ENCODE measurements at places on chromosomes 5 and 9.

- no peak for DNase-seq
These were observed 233.4 kb upstream of the RGMB start for GRCh38 chr5:98540056-98540455.

GRCh38 chr5:54520438-54520846, 2.9 kb downstream of the SNX18 start:
- no peak for DNase-seq

DNA sequence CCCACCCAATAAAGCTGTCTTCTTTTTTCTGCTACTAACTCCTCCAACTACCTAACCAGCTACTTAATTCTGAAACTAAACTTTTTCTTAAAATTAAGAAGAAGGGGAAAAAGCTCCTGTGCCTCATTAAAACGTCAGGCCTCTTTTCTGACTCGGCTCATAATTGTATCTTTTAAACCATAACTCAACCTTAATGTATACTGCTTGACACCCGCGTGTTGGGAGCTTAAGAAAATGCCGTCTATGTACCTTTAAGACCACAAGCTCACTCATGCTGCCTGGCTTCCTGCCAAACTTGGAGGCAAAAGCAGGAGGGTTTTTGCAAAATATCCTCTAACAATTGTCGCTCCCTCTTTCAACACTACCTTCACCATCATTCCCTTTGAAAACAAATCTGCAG, 5.0 kb downstream of the EBF1 start:
- DNase-seq: no peak

DNA sequence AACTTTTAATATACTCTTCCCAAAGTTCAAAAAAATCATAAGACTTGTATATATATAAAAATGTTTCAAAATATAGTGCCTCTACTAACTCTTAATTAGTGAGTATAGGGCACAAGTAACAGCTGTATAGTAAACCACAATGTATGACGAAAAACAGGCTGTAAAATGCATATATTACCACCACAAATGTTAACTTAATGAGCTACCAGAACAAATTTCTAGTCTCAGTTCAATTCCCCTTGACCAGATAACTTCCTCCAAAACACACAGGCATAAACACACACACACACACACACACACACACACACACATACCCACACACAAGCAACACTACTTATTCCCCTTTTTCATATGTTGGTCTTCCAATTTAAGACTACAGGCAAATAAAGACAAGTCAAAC, 78.8 kb downstream of the FBXL17 start:
- no peak for DNase-seq

DNA sequence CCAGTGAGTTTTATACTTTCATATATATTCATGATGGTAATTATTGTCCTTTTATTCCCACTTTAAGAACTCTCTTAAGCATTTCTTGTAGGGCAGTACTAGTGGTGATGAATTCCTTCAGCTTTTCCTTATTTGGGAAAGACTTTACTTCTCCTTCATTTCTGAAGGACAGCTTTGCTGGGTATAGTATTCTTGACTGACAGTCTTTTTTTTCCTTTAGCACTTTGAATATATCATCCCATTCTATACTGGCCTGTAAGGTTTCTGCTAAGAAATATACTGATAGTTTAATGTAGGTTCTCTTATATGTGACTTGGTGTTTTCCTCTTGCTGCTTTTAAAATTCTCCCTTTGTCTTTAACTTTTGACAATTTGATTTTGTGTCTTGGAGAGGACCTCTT, 109.0 kb upstream of the FSTL4 start:
- no peak for DNase-seq

- DNase-seq: no peak
These were observed 2.8 kb downstream of the LRRC14B start for GRCh38 chr5:194102-194501.

- no peak for DNase-seq
These were observed 490.2 kb downstream of the TLE4 start for GRCh38 chr9:80061940-80062339.

DNA sequence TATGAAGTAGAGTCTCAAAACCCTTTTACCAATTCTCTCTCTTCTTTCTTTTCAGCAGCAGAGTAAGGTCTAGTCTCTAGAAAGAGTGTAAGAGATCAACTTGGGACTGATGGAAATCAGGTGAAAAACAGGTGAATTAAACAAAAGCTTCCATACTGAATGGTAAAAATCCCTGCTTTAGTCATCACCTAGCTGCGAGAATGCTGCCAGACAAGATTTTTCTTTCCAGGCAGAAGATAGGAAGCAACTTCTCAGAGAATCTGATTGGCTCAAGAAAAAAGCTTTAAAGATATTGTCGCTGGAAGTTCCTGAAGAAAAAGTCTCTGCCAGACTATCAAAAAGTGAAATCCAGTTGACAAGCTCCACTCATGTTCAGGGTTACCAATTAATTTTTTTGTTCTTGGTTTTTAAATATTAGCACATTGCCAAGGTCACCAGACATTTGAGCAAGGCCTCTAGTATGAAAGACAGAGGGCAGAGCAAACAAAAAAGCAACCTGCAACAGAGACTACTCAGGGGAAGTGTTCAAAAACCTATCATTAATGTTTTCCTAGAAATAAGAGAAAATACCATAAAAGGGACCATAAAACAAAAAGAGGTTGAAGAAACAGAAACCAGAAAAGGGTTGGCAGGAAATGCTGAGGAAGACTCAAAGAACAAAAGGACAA, 9.3 kb downstream of the CDO1 start:
- DNase-seq: no peak

Data from T-helper 2 cell (primary cell).